ENCODE measurements at places on chromosomes 13 and 19.
A peak's percentile ranks its signal among the peaks of the same experiment; 100 is the strongest.

DNA sequence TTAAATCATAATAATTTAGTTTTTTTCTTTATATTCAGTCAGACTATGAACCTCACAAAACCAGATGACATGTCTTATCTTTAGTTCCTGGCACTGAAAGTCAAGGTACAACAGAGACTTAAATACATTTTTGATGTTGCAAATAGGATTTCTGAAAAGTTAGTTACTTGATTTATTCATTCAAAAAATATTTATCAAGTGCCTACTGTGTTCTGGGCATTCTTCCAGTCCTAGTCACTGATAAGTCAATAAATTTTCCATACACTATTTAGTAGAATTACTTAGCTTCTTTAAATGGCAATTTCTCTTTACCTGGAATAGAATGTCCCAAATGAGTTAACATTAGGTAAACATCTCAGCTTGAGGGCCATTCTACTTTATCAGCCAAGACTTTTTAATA lies 938.3 kb upstream of the PCDH9 start:
- DNase-seq = no peak

DNA sequence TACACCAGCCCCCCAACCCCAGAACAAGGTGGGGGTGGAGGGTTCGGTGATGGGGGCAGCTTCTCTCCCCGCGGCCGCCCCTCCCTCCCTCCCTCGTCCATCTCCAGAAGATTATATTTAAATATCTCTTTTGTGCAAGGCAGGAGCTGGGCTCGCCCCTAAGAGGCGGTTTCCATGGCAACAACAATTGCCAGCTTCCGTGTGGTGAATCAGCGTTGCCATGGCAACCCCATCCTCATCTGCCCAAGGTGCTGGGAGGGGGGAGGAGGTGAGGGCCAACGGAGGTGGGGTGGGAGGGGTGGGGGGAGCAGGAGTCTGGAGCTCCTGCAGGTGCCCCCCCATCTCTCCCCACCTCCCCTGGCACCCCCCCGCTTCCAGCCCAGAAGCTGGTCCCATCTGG lies 46.4 kb downstream of the CELF5 start:
- no peak for DNase-seq

GRCh38 chr13:27110056-27110746 lies 61.4 kb downstream of the USP12 start:
- no peak for DNase-seq

GRCh38 chr13:93397619-93398018 lies 171.0 kb downstream of the GPC6 start:
- DNase-seq = no peak

- peak; percentile 15 for DNase-seq
Measured at GRCh38 chr19:34667349-34668076, 9.4 kb downstream of the SCGB2B2 start.

- peak; percentile 34 for DNase-seq
Measured at GRCh38 chr13:110524541-110525257, 36.8 kb downstream of the RAB20 start.

GRCh38 chr19:33514885-33515551 lies 6.6 kb downstream of the PEPD start:
- DNase-seq = no peak

DNA sequence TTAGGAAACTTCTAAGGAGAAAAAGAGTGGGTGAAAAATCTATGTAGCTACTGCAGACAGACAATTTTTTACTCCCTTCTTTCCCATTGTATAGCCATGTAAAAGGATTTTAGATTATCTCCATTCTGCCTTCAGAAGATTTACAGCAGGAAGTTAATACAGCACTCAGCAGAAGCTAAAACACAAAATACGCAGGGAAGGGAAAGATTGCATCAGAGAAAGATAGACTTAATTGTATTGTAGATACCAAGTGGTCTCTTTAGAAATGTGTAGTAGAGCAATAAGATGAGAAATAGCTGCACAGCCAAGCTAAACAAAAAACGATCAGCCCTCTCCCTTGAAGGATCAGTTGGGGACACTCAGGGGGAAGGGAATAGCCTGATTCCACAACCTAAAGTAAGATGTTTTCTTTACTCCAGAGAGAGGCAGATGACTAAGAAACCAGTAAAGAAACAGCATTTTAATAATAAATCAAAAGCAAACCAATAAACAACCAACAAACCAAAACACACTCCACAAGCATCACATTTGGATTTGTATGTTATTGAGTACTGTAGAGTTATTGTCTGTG lies 236.7 kb upstream of the SLITRK1 start:
- DNase-seq = no peak

- DNase-seq = no peak
Measured at GRCh38 chr19:41376998-41377365, 649 bp downstream of the TMEM91 start.

DNA sequence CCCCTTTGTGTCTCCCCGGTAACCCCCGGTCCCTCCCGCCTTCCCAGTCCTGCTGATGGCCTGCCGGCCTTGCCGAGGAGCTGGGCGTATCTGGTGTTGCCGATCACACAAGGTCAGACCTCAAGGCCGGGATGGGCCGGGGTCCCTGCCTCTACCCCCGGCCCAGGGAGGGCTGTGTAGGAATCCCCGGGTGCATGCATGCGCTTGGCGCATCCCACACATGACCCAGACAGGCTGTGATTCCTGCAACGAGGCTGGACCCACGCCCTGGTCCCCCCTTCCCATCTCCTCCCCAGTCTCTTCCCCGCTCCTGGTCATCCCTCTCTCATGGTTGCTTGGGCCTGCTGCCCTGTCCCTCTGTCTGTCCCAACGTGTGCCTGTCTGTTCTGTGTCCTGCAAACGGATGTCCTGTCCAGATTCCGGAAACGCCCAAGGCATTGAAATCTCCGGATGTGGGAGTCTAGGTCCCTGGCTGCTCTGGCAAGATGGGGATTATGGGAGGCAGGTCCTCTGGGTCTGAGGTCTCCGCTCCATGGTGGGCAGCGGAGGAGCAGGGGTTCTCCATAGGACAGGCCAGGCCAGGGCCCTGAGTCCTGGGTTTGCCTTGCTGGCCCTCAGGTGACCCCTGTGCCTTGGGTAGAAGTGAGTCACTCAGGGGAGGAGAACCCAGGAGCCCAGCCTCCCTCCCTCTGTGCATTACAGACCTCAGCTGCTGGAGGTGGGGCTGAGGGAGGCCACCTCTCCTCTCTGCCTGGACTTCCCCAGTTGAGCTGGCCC lies 1.6 kb downstream of the PKN1 start:
- DNase-seq = no peak

GRCh38 chr13:82797876-82798275 lies 1084.4 kb downstream of the SLITRK1 start:
- no peak for DNase-seq

- DNase-seq = no peak
Measured at GRCh38 chr13:24168392-24168750, 7.9 kb downstream of the SPATA13 start.

GRCh38 chr19:3976495-3977241 lies 5.8 kb upstream of the DAPK3 start:
- DNase-seq = no peak

- DNase-seq = no peak
Measured at GRCh38 chr13:50357586-50358118, 342.4 kb downstream of the KCNRG start.

Data from NCI-H187 treated with DMSO at 0.1 percent for 48 hours (cell line).